ENCODE measurements at places on chromosomes 2 and 18.
A peak's percentile ranks its signal among the peaks of the same experiment; 100 is the strongest.

DNA sequence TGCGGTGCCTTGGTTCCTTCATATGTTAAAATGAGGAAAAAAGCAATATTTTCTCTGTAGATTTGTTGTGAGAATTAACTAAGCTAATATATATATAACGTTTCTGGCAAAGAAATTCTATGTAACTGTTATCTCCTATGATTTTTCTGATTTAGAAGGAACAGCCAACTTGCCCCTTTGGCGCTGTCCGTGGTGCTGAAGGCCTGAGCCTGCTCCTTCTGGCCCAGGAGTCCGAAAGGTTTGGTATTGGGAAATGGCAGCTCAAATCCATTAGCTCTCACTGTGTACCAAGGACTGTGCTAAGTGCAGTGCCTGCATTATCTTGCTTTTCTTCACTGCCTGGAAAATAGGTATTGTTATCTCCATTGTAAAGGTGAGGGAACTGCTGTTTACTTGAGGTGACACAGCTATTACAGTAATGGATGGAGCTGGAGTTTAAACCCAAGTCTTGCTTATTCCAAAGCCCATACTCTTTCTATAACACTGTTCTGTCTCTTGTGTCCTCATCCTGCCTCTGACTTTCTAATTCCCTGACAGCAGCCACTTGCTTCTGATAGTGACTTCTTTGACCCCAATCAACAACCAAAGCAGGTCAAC lies 52.2 kb downstream of the C1QL2 start:
- DNase-seq, result peak; percentile 93

DNA sequence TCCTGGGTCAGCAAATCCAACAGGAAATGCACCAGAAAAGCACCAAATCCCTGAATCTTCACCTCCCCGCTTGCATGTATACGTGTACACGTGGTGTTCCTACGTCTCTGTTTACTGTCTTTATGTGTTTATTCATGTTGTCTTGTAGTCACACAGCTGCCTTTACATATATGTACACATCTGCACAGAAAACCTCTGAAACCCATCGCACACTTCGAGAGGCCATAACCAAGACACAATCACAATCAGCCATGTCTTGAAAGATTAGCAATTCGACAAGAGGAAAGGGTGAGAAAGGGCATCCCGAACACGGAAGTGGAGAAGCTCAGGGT lies 98.1 kb downstream of the PLB1 start:
- DNase-seq, result no peak

GRCh38 chr2:72148837-72149555 lies 1.3 kb upstream of the CYP26B1 start:
- DNase-seq, result peak; percentile 63

GRCh38 chr2:3377279-3377611 lies 373 bp downstream of the EIPR1 start:
- no peak for DNase-seq

DNA sequence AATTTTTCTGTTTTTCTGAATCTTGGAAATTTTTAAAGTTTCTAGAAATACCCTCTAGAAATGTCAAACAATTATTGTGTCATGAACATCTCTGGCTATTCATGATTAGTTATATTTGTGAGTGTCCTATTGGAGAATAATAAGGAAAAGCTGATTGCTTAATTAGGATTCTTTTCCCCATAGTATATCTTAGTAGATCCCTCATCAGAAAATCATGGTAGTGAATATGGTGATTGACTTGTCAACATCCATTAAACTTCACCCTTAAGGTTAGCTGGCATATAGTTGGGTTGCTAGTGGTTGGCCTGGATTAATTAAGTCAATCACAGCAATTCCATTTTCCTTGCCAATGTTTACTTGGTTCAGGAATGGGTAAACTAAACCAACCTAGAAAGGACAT lies 18.7 kb upstream of the NABP1 start:
- DNase-seq, result no peak

DNA sequence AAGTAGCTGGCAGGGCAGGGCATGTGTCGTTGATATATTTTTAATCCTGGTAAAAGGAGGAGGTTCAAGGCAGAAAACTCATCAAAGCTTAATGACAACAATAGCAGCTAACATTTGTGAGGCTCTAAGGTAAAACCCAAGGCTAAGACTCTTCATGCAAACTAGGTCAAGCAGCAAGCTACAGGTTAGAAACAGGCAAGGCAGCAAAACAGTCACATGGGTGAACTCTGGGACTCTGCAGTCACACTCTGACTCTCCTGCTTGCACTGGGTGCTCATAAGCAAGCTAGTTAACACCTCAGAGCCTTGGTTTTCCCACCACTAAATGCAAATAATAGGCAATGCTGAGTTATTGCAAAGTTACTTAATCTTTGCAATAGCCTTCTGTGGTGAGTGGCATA lies 7.9 kb downstream of the IL1RN start:
- no peak for DNase-seq

DNA sequence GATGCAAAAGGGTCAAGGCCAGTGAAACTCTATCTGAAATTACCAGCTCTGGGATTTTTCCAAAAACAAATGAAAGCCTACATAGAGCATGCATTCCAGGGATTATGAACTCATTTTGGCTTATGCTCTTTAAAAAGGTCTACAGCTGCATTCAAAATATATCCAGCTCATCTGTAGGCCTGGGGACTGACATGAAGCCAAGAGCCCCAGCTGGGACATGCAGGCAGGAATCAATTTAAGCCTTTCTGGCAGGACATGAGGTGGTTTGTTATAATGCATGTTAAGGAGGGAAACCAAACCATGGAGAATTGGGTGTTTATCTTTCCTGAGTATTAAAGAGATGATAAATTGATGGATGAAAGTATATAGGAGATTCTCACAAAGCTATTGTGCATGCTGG lies 164.5 kb downstream of the RBM43 start:
- no peak for DNase-seq

GRCh38 chr2:175351512-175351911 lies 170.0 kb upstream of the ATP5MC3 start:
- no peak for DNase-seq
